ENCODE measurements at places on chromosomes 6 and 20.

- no peak for DNase-seq
Measured at GRCh38 chr6:19083801-19084200, 696.7 kb downstream of the RNF144B start.

GRCh38 chr20:62359043-62359490 is 8.0 kb downstream of the LAMA5 start:
- DNase-seq, result no peak

GRCh38 chr6:68978411-68978810 is 343.3 kb downstream of the ADGRB3 start:
- no peak for DNase-seq

DNA sequence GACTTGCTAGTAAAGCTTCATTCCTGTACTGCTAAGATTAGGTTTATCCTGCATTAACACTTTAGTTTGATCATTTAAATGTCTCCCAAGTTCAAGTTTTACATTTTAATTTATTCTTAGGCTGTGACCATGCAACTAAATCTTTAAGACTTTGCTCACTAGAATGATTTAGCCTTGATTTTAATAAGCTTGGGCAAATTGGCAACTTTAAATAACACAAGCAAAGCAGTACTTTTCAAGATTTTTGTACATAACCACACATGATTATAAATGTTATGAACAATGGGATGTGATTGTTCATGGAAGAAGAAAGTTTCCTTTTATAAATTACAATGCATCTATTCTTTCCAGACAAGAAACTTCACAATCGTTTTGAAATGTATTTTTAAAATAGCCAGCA is 948.0 kb upstream of the EPHA7 start:
- no peak for DNase-seq

DNA sequence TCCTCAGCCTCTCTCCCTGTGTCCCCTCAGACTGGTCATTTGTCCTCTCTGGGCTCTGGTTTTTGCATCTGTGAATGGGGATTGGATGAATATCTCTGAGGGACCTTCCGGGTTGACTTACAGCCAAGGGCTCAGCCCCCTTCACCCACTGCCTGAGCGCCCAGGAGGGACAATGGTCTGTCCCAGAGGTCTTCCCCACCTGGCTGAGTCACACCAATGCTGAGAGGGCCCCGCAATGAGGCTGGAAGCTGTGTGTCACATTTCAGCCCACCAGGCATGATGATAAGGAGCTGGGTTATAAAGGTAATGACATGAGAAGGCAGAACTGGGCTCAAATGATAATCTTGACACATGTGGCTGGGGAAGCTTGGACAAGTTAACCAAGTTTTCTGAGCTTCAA is 70.5 kb downstream of the TOX2 start:
- no peak for DNase-seq

DNA sequence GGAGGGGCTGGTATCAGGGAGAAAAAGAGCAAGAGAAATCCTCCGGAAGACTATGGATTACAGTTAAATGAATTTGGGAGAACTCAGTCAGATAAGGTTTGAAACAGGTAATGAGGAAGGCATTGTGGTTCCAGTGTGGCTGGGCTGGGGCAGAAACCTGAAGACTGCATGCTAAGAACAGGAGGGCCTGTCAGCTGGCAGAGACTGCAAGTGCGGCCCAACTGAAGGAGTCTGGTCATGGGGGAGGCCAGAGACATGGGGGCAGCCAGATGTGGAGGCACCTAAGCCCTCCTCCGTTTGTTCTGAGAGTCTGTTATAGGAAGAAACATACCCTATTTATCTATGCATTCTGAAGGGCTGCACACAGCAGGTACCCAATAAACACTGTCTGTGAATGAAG is 16.6 kb downstream of the TFB1M start:
- DNase-seq, result no peak

- no peak for DNase-seq
Measured at GRCh38 chr20:59448196-59448595, 147.8 kb downstream of the EDN3 start.

DNA sequence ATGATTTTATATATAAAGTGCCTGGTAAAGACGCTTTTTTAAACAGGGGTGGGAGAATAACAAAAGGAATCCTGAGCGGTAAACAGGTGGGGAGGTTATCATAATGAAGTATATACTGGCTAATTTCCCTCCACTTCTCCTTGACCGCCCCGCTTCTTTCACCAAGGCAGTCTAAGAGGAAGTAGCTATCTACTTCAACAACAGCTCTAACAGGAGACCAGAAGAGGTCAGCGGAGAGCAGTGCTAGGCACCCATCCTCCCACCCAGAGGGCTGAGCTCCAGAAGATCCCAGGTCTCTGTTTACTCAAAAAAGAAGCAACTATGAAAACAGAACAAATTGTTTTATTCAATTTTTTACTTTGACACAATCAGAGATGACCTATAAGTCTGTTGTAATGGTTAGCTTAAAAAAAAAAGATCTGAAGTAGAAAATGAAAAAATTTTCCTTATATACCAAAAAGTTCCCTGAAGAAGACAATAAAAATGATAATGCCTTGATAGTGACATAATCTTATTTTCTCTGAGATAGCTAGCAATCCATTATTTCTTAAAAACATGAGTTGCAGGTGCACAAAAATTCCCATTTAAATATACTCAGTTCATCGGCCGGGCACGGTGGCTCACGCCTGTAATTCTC is 141.1 kb downstream of the PDSS2 start:
- DNase-seq, result peak; percentile 4

DNA sequence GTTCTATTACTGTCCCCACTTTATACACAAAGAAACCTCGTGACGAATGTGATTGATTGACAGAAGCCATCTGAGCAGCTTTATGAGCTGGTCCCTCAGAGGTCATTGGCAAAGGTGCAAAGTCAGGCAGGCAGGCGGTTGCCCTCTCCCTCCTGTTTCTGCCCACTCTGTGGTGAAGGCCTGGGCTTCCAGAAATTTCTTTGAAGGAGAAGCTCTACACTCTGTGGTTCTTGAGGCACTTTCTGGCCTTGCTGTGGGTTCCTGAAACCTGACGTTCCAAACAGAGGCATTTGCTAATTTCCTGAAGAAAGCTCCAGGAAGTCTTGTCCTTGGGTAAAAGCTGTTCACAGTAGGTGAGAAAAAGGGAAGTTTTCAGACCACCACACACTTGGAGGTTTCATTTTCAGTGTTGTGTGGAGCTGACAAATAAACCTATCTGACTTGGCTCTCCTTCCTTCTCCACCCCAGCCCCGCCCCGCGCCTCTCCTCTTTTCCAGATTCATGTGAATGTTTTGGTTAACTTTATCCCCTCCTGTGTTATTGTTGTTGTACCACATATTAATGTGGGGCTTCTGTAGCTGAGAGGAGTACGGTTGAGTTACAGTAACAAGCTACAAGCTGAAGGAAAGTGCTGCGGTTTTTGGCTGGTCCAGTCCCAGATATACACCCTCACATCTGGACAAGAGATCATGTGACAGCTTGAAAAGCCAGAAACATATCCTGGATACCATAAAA is 274.1 kb downstream of the CLIC5 start:
- no peak for DNase-seq

- DNase-seq, result no peak
Measured at GRCh38 chr6:52603000-52603795, 26.3 kb upstream of the TRAM2 start.

- no peak for DNase-seq
Measured at GRCh38 chr6:157412791-157413190, 31.8 kb downstream of the ZDHHC14 start.

- no peak for DNase-seq
Measured at GRCh38 chr6:6330407-6330806, 9.9 kb upstream of the F13A1 start.

DNA sequence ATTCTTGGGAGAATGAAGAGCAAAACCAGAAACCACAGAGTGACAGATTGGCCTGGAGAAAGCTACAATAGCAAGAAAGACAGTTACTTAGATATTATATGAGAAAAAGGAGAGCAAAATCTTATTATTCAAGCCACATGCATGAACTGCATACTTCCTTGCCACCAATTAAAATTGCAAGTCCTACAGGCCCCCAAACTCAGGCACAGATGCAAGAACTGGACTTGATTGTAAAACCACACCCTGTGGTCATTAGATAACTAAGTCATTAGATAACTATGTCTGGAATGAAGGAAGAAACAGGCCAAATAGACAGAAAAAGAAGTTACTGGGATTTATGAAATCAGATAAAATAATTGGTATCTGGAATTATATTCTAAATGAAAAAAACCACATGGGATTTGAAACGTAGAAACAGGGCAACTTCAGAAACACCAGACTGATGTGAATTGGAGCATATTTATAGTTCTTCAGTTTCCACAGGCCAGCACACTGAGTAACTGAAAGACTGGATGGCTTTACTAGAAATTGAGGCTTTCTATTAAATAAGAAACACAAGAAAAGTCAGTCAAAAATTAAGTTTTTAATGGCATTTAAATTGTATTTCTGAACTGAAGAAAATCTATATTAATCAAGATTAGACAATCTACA is 49.4 kb upstream of the CARMIL1 start:
- DNase-seq, result no peak

GRCh38 chr20:50450493-50450826 is 59.7 kb upstream of the PTPN1 start:
- DNase-seq, result no peak

DNA sequence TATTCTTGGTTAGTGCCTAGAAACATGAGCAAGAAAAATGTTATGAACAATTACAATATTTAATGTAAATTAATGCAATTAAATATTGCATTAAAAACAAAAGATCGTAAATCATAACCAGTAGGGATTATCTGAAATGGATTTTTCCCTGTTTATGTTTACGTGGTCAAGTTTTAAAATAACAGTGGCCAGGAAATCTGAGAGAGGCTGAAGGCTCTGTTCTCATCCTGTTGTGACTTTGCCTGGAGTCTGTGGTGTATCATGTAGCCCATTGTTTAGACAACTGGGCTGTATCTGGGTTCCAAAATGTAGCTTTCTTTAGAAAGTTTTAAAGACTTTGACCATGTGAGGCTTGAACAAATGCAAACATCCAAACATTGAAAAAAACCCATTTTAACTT is 2.4 kb downstream of the MYO6 start:
- DNase-seq, result no peak

GRCh38 chr20:38211200-38212097 is 46.4 kb upstream of the TGM2 start:
- no peak for DNase-seq

DNA sequence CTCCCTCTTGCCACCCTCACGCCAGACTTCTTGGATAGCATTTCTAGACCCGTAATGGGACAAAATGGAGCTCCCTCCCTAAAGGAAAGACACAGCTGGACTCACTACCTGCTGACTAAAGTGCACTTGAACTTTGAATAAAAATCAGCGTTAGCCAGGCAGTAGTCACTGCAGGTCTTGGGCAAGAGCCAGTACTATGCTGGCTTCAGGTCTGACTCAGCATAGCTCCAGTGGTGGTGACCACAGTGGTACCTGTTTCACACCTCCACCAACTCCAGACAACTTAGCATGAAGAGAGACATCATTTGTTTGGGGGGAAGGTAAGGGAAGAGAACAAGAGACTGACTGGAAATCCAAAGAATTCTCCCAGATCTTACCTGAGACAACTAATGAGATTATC is 906.8 kb downstream of the GRIK2 start:
- DNase-seq, result no peak

GRCh38 chr6:73394577-73395354 is at the start of gene DDX43:
Gene DDX43 (plus strand): TSS chr6:73394828. CDS start chr6:73394906, 78 bp downstream.
- peak; percentile 35 for DNase-seq
